ENCODE measurements at places on chromosomes 1 and 21.

- DNase-seq, result no peak
Observed at GRCh38 chr21:41166884-41167283, 1.1 kb upstream of the BACE2 start.

DNA sequence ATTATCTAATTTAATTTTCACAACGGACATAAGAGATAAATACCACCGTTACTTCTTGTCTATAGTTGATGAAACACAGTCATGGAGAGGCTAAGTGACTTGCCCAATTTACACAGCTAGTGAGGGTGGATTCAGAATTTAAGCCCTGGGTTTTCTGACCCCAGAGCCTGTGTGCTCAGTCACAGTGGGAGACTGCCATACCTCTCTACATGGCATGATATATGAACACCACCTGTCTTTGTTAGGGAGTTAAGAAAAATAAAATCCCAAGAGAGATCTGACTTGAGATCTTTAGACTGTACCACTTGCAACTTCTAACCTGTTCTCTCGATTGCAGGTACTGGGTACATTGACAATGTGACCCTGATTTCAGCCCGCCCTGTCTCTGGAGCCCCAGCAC, 40.3 kb downstream of the LAMC2 start:
- DNase-seq, result no peak

DNA sequence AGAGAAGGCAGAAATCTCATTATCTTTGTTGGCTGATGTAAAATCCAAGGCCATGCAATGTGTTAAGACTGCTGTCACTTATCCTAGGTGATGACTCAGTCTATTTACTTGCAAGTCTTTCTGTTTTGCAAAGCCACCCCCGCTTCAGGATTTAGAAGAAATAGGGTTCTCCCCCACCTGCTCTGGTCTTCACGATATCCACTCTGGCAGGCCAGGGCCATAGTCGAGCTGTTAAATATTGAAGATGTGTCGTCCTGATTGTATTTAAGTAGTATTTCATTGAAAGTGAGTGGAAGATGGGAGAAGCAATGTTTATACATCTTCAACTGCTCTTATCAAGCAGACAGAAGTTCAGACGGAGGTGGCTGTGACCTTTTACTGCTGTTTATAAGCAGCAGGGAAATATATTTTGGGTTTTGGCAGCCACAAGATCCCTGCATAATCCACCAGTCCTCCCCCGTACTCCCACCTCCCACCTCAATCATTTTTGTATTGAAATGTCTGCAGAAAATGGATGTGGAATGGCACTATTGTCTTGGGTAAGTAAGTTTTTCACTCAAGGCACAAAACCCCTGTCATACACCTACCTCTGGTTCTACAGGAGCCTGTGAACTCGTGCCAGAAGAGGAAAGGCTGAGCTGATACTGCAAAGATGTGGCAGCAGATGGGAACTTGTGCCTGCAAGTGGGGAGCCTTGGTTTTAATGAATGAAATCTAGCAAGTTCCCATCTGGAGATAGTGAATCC, 117.4 kb downstream of the MRPS6 start:
- DNase-seq, result no peak

DNA sequence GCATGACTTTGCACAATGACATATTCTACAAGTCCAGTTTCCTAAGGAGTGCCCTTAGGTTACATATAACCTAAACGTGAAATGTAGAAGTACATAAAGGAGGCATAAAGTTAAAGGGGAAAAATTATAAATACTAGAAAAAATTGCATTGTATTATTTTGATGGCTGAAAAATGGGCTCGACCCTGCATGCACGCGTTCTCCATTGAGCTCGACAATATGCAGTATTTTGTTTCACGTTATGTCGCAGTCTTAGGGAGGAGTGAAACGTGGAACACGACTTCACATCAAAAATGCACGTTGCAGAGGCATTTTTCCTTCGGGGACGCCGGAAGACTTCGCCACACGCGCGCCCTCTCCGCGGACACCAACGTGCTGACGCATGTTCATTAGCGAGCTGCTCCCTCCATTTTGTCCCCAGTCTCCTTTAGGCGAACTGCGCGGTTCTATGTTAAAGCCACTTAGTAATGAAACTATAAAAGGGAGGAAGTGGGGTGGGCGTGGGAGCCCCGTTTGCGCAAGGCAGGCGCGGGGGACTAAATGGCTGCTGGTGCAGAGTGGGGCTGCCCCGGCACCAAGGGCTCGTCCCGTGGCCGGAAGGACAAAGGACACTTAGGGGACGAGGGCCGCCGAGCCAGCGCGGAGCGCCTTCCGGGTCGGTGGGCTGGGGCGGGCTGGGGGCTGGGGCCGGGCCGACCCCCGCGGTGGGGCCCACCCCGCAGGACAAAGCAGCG, 749 bp upstream of the COX20 start:
- peak; percentile 92 for DNase-seq

GRCh38 chr1:40059338-40059959, 18.9 kb downstream of the CAP1 start:
- no peak for DNase-seq

DNA sequence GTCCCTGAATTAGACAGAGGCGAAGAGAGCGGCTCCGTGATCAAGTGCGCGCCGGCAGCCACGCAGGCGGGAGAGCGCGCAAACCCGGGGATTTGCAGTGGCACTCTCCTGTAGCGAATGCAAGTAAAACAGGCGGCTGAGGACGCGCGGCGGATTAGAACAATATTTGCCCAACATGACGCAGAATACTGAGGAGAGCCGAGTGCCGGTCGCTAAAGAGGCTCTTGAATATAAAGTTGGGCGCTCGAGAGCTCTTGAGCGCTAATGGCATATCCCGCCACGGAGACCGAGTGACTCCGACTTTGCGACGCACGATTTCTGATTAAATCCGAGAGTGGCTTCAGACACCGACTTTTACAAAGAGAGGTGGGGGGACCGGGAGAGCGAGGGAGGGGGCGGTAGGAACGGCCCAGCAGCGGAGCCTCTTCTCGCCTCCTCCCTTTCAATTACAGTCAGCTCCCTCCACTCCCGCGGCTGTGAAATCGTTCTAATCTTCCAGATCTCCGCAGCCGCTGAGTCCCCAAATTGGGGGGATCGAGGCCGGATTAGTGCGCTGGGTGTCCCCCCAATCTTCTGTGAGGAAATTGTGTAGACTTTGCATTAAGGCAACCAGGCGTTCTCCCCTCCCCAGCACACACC, 2.3 kb downstream of the PAX7 start:
- no peak for DNase-seq

DNA sequence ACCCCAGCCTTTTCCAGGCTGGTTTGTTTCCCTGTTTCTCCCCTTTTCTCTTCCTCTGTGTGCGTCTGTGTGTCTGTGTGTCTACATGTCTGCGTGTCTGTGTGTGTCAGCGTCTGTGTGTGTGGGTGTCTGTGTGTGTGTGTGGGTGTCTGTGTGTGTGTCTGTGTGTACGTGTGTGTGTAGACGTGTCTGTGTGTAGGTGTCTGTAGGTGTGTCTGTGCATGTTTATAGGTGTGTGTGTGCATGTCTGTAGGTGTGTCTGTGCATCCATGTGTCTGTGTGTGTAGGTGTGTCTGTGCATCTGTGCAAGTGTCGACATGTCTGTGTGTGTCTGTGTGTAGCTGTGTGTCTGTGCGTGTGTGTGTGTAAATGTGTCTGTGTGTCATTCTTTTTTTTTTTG, 3.3 kb downstream of the TTLL10 start:
- no peak for DNase-seq
